Sciatic nerve (tissue), 2 donors: ENCODE measurements at places on chromosomes 11 and 22.
A peak's percentile ranks its signal among the peaks of the same experiment; 100 is the strongest.

DNA sequence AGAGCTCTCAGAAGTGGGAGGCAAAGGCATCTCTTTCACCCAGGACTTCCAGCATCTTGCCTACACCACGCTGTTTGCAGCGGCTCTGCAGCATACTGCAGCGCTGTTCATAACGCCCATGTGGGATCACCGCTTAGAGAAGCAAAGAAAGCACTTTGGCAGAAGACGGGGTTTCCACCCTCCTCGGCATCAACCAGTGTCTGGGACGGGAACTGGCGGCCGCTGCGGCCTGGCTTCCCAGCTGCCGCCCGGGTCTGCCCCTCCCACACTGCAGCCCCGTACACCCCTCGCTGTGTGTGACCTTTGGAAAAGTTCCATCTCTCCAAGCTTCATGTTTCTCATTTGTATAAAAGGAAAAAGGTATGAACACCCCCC, 545 bp upstream of the TIRAP start:
- DNase-seq: peak; percentile 72

GRCh38 chr22:21857481-21857914, 9.9 kb downstream of the MAPK1 start:
- DNase-seq: no peak

DNA sequence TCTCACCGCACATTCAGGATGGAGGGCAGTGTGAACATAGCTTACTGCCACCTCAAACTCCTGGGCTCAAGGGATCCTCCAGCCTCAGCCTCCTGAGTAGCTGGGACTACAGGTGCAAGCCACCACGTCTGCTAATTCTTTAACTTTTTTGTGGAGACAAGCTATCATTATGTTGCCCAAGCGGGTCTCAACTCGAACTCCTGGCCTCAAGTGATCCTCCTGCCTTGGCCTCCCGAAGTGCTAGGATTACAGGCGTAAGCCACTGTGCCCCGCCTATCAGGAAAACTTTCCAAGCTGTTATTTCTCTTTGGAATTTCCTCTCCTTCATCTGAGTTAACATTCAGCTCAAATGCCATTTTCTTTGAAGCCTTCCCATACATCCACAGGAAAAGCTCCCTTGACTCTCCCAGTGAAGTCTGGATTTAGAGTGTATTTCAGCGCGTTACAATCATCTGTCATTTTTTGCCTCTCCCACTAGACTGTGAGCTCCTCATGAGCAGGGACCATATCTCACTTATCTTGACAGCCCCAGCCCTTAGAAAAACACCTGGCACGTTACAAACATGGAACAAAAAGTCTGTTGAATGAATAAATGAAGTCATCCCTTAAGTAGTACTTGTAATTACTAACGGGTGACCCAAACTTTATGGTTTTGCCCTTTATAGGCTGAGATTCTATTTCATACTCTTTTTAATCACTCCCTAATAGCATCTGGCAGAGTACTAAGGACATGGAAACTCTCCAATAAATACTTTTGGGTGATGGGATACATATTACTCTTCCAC, 2.2 kb downstream of the MRTFA start:
- DNase-seq: no peak

DNA sequence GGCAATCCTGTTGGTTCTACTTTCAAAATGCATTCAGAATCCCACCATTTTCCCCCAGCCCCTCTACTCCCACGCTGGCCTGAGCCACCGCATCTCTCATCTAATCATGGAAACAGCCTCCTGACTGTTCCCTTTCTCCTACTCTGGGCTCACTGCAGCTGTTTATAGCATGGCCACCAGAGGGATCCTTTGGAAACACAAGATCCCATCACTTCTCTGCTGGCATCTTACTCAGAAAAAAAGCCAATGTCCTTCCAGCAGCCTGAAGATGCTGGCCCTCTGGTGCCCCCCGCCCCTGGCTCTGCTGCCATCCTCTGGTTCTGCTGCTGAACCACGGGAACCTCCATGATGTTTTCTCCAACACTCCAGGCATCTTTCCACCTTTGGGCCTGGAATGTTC, 11.1 kb downstream of the MS4A8 start:
- no peak for DNase-seq

DNA sequence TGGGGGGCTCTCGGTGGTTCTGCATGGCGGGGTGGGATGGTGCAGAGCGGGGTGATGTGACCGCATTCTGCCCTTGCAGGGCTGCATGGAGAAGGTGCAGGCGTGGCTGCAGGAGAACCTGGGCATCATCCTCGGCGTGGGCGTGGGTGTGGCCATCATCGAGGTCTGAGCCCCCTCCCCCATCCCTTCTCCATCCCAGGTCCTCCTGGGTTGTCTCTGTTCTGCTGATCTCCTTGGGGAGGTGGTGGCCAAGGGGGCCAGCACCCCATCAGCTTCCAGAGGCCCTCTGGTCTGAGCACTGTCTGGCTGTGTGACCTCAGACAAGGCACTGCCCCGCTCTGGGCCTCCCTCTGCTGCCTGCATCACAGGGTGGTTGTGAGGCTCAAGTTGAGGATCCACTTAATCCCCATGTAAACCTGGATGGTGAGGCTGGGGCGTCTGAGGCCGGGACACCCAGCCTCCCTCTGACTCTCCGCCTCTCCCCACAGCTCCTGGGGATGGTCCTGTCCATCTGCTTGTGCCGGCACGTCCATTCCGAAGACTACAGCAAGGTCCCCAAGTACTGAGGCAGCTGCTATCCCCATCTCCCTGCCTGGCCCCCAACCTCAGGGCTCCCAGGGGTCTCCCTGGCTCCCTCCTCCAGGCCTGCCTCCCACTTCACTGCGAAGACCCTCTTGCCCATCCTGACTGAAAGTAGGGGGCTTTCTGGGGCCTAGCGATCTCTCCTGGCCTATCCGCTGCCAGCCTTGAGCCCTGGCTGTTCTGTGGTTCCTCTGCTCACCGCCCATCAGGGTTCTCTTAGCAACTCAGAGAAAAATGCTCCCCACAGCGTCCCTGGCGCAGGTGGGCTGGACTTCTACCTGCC, 53.3 kb downstream of the CD82 start:
- peak; percentile 51 for DNase-seq

DNA sequence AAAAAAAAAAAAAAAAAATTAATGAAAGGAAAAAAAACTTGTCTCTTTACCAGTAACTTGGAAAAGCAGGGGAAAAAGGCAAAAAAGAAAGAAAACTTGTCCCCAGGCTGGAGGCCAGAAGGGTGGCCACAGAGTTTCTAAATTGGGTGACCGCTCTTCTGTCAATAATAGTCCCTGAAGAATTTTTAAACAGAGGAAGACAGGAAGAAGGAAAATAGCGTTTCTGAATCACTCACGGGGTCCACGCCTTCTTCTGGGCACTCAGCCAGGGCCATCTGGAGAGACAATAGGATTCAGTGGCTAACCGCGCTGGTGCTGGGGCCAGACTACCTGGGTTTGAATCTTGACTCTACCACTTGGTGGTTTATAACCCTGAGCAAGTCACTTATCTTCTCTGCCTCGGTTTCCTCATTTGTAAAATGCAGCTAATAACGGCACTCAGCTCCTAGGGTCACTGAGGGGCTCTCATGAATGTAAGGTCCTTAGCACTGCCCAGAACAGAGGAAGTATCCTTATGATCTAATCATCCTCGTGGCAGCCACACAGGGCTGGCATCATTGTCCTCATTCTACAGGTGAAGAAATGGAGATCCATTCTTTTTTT, 7.0 kb downstream of the C11orf86 start:
- peak; percentile 92 for DNase-seq

DNA sequence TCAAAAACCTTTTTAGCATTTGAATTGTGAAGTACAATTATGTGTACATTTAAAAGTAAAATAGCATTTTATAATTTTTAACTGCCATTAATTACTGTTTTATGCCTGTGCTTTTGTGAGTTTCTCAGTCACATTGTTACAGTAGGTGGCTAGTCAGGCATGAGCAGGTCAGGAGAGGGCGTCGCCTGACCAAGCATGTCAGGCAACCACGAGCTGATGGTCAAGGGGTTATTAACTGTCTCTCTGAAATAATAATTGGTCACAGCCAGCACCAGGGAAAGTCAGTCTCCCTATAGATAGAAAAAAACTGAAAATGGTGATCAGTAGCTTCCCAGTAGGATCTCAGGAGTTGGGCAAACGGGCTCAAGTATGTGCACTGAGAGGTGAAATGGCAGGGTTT, 19.4 kb upstream of the CCDC81 start:
- DNase-seq: no peak

DNA sequence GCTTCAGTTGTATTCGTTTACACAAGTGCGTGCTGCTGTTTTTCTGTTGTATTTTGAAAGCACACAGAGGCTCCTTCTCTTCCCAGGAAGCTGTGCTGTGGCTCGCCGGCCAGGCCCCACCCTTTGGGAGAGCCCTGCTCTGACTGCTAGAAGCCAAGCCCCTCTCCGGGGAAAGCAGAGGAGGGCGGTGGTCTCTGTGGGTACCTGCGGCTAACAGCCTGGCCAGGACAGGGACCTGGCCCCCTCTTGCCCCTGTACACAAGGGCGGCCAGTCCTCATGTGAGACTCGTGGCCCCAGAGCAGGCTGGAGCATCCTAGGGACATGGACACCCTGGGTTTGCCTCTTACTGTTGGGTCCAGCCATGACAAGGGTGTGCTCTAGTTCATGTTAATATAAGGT, 14.8 kb downstream of the MOB2 start:
- no peak for DNase-seq

- no peak for DNase-seq
Observed at GRCh38 chr11:74221816-74222215, 50.7 kb downstream of the PPME1 start.

- no peak for DNase-seq
Observed at GRCh38 chr11:134153147-134153905, 70.4 kb downstream of the NCAPD3 start.

GRCh38 chr11:2140411-2141400, 1.5 kb upstream of the IGF2 start:
- DNase-seq: no peak

GRCh38 chr11:14546672-14547071, 26.5 kb upstream of the PSMA1 start:
- DNase-seq: no peak

DNA sequence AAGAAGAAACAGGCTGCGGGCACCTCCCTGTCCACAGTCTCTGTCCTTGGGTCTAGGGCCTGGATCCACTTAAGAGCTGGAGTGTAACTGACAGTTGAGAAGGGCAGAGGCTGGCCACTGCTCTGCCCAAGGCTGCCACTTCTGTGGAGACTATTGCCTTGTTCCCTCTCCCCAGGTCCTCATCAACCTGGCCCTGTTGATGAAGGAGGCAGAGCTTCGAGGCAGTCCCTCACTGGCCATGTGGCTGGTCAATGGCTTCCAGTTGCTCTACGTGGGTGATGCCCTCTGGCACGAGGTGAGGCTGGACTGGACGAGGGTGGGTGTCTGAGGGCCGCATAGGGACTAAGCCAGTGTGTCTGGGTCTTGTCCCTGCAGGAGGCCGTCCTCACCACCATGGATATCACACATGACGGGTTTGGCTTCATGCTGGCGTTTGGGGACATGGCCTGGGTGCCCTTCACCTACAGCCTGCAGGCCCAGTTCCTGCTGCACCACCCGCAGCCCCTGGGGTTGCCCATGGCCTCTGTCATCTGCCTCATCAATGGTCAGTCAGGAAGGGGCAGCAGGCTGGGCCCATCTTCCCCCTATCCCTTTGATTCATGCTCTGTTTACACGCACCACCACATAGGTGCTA, 2.8 kb downstream of the ZNHIT2 start:
- no peak for DNase-seq

GRCh38 chr11:33290319-33290718, 33.1 kb downstream of the HIPK3 start:
- no peak for DNase-seq

DNA sequence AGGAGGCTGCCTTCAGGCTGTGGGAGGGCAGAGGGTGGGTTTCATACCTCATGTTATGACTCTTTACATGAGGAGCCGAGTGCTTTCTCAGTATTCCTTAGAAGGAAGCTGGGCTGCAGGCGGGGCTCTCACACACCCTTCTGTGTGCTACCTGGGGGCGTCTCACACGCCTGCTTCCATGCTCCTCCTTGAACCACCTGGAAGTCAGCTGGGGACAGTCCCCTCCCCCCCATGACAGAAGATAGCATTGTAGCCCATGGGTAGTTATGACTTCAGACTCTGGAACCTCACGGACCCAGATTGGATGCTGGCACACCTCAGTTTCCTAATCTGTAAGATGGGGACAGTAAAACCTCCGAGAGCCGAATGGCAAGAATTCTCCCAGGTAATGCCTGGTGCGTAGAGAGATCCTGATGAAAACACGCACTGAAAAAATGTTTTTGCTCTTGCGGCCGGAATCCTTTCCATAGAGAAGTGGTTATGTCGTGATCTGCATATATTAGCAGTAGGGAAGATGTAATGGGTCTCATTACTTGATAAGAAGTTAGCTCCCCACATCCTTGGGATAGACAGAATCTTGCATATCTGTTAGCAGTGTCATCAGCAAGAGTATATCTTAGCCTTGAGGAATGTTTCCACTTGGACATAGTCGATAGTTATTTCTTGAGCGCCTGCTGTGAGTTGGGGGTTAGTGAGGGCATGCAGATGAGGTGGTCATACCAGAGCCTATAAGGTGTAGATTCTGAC, 4.9 kb downstream of the DAGLA start:
- no peak for DNase-seq

GRCh38 chr11:73168925-73169579, 26.9 kb upstream of the FCHSD2 start:
- no peak for DNase-seq

DNA sequence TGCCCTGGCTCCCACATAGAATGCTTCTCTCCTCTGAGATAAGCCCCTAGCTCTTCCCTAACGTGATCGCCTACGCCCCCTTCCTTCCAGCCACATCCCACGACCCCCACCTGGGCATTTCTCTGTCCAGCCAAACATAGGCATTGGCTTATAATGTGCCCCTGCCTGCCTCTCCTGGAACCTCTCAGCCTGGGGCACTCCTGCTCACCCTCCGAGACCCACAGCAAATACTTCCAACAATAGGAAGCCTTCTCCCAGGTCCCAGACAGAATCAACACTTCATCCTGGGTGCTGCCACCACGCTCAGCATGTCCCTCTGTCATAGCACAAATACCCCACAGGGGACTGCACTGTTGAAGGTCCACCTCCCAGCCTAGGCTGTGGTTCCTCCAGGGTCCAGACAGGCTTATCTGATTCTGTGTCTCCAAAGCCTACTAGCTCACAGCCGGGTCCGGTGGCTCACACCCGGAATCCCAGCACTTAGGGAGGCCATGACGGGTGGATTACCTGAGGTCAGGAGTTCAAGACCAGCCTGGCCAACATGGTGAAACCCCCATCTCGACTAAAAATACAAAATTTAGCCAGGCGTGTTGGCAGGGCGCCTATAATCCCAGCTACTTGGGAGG, 24.2 kb upstream of the TMPRSS4 start:
- no peak for DNase-seq

GRCh38 chr11:61369372-61370348, 7.5 kb downstream of the TMEM138 start:
- no peak for DNase-seq

- no peak for DNase-seq
Observed at GRCh38 chr11:43923406-43924111, 18.9 kb upstream of the C11orf96 start.

DNA sequence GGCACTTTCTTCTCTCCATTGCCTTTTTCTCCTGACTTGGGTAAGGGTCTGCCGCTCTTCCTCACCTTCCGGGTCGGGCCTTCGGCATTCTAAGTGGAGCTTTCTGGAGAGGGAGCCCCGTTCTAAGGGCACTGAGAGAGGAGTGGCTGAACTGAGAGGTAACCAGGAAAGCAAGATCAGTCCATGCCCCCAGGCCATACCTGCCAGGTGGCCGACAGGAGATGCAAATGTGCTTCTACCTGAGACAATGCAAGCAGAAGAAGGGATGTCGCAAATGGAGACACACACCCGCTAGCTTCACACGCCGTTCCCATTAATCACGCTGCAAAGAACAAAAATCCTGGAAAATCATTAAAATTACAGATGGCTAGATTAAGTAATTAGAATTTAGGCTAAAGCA, 156.4 kb upstream of the TBCEL start:
- no peak for DNase-seq

GRCh38 chr11:102012946-102013345, 34.3 kb upstream of the CFAP300 start:
- no peak for DNase-seq
